ENCODE measurements at places on chromosomes 3 and 15. TPM values are rescaled to one million over a fixed set of nuclear protein-coding genes. Genes with fewer than 3 reads are reported as not detected.

SLC9C1 gene
- total RNA-seq, result 0.08 TPM

CCRL2 gene
- total RNA-seq, result 0.72 TPM

CFAP20DC gene
- total RNA-seq, result 1.4 TPM

CATSPER2 gene
- 7.5 TPM for total RNA-seq

CFAP100 gene
- 1.7 TPM for total RNA-seq

HPS3 gene
- 17.9 TPM for total RNA-seq

CD276 gene
- total RNA-seq, result 39.4 TPM

TM4SF1 gene
- total RNA-seq, result 35.6 TPM

SAMD7 gene
- not detected for total RNA-seq

RGMA gene
- total RNA-seq, result 38.7 TPM

UROC1 gene
- 0.17 TPM for total RNA-seq

Data from ovary (tissue), 10 donors.